ENCODE measurements at places on chromosomes 6 and 20.

DNA sequence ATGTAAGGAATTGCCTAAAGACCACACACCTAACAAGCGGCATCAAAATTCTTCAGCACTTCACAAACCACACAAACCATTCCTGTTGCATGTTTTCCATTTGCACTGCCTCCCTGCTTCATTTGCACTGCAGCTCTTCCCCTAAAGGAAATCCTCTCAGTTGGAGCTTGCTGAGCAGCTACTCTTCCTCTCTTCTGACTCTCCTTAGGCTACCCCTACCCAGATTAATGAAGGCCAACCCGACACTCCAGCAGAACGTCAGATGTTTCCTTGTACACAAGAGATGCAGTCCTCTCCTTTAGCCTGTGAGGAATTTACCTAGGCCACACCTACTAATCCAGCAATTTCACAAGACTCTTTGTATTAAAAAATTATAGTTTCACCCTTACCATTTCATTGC, 8.1 kb downstream of the BEND6 start:
- no peak for DNase-seq

GRCh38 chr20:61776491-61777075, 289.1 kb downstream of the TAF4 start:
- no peak for DNase-seq

GRCh38 chr20:18436847-18437246, 30.0 kb downstream of the DZANK1 start:
- no peak for DNase-seq

GRCh38 chr6:149045404-149045803, 272.1 kb upstream of the TAB2 start:
- no peak for DNase-seq

DNA sequence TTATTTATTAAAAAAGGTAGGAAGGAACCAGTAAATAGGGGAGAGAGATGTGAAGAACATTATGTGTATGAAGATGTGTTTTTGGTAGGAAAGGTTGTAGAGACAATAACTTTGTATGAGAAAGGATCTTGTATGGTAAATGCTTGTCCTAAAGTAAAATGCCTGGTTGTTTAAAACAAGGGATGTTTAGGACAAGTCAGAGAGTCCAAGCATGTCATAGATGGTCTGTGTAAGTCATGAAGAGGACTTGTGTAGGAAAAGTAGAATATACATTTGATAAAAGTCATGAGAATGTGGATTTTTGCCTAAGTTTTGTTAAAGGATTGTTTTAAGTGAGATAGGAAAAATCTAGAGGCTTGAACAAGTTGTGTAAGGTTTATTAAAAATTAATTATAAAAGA, 325.1 kb downstream of the CDH26 start:
- DNase-seq = no peak

DNA sequence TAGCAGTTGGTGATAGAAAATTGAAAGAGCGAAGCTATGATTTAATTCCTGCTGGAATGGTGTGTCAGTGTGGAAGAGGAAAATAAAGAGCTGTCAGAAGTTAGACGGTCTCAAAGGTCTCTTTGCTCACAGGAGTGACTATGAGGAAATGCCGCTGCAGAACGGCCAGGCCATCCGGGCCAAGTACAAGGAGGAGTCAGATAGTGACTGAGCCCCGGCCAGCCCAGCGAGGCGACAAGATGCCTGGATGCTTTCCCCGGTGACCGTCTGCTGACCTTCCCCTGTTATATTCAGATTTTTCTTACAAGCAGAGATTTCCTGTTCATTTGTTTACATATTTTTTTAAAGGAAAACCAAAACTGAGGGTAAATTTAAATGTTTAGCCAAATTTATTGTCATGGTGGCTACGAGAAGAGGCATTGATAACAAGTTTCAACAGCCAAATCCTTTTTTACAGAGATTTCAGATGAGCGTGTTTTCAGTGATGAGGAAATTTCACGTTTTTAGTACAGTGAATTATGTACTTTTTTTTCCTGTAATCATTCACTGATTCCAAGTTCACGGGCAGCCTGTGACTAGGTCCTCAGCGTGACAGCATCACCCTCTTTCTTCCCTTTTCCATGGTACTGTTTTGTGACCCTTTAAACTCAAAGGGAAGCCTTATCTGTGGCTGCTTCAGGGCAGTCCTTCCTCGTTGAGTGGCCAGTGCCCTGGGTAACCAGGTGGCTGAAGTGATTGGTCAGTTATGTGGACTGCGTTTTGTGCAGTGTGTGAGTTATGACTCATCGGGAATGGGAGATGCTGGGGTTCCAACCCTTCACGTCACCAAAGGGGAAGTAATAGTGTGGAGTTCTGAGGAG, 12.6 kb downstream of the DYNLT1 start:
- no peak for DNase-seq

- no peak for DNase-seq
Observed at GRCh38 chr6:13931797-13932402, 7.1 kb downstream of the RNF182 start.

GRCh38 chr6:4986999-4987398, 16.8 kb downstream of the RPP40 start:
- DNase-seq = no peak

- no peak for DNase-seq
Observed at GRCh38 chr20:11222243-11222642, 548.4 kb upstream of the JAG1 start.

GRCh38 chr6:63491119-63491518, 81.2 kb upstream of the LOC128125822 start:
- DNase-seq = no peak

DNA sequence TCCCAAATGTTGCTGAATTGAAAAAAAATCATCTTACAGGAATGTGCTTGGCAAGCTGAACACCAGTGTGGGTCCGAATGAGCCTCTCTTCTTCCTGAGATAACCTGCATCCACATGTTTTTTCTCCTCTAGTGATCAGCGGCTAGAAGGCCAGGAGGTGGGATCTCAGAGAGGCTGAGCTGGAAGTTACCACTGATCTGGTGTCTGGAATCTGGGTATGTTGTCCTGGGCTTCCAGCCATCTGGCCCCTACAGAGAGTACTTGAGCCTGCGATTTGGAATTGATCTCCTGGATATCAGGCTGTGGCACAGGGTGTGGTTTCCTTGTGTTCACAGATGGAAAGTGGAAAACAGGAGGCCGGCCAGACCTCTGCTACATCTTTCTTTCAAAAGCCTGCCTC, 35.9 kb downstream of the SULF2 start:
- DNase-seq = no peak

DNA sequence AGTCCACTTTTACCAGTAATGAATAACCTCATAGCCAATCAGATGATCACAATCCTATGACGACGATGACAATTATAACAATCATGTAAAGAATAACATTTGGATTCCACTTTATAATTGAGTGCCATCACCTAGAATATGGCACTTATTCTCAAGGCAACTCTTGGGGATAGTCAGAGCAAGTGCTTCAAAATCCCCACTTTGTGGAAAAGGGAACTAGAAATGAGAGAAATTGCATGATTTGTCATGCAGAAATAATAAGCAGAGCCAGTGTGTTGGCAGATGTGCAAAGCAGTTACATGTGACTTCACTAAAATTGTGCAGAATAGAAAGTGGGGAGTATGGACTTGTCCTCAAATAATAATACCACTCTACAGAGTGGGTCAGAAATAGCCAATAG, 41.3 kb downstream of the FRK start:
- DNase-seq = no peak

DNA sequence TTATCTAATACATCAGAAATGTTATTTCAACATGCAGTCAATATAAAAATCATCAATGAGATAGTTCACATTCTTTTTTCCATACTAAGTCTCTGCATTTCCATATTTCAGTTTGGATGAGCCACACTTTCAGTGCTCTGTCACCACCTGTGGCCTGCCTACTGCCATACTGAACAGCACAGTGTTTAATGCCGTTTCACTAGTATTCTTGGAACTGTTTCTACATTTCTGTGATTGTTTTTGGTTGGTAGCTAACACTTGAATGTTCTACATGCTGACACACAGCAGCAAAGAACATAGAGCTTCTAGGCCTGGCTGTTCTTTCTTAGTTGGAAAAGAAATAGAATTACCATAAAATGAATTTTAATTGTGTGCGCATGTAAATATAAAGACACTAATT, 61.4 kb upstream of the KIF25 start:
- DNase-seq = no peak

DNA sequence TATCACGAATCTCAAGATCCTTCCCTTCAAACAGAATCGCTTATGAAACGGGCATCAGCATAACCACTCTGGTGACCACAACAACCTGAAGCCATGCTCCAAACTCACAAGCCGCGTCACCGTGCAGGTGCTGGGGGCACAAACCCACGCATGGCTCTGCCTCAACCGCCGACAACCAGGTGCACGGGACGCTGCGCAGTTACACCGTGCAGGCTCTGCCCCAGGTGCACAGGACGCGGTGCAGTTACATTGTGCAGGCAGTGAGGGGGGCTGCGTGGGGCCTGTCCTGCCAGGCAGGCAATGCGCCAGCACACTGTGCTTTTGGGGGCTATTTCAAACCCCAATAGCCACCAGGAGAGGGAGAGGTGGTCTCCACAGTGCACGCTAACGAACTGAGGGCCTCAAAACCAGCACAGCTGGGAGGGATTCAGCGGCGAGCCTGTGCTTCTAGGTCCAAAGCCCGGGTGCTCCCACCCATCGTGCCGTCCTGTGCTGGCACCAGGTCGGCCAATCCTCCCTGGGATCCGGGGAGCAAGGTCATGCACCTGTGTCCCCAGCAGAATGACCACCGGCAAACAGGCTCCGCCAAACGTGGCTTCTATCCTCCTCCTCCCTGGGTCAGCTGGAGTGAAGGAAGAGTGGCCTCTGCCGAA, 35.8 kb downstream of the ZBTB46 start:
- DNase-seq = no peak

DNA sequence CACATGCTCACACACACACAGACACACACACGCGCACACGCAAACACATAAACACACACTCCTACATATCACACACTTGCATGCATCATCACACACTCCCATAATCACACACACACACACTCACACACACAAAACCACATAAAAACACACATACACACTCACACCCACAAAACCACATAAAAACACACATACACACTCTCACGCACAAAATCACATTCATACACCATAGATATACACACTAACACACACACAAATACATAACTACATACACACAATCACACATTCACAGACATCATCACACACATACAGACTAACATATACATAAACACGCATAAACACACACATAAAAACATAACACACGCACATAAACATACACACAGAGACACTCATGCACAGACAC, 57.8 kb upstream of the QKI start:
- DNase-seq = no peak

- DNase-seq = no peak
Observed at GRCh38 chr6:46323312-46323965, 152.7 kb upstream of the ENPP5 start.

GRCh38 chr6:10305790-10306415, 109.0 kb downstream of the TFAP2A start:
- no peak for DNase-seq

- DNase-seq = no peak
Observed at GRCh38 chr6:42889815-42890214, 10.4 kb downstream of the RPL7L1 start.

DNA sequence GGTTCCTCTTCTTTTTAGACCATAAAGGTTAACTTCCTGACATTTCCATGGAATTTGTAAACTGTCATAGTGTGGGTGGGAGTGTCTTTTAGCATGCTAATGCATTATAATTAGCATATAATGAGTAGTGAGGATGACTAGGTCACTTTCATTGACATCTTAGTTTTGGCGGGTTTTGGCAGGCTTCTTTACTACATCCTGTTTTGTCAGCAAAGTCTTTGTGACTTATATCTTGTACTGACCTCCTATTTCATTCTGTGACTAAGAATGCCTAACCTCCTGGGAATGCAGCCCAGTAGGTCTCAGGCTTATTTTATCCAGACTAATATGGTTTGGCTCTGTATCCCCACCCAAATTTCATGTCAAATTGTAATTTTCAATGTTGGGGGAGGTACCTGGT, 149.6 kb upstream of the SYNCRIP start:
- DNase-seq = no peak

DNA sequence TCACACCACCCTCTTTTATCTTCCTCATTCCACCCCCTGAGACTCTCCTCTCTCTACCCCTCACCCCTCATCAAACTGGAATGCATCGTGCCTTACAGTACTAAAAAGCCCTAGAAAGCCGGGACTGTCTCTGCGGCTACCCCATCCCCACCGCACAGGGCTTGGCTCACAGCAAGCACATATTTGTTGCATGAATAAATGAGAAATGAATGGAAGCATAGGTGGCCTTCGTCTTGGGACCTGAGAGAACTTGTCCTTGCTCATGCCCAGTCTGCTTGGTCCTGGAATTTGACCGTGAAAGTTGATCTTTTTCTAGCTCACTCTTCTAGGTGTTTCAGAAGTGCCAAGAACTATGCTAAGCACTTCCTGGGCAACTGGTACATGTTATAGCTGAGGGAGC, 53.3 kb downstream of the APCDD1L start:
- DNase-seq = no peak

DNA sequence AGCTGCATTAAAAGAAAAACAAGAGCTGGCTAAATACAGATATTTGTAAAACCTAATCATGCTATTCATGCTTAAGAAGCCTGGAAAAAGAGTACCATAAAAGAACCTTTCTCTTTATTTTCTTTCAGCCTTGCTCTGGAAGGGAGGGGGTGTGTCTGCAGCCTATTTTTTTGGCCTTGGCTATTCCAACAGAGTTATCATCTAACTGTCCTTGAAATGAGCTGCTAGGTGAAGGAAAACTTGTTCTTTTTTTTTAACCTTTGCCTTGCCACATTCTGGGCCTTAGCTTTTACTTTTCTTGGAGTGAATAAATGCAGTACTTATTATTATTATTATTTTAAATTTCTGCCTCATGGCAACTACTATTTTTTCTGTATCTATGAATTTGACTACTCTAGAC, 224.9 kb upstream of the SYNCRIP start:
- no peak for DNase-seq

GRCh38 chr20:33169176-33169794, 1.3 kb downstream of the BPIFA2 start:
- no peak for DNase-seq

- no peak for DNase-seq
Observed at GRCh38 chr6:95292011-95292410, 285.3 kb upstream of the MANEA start.

GRCh38 chr20:53921443-53921973, 148.9 kb downstream of the BCAS1 start:
- no peak for DNase-seq
